ENCODE measurements at places on chromosomes 7 and 10. TPM values are rescaled to one million over a fixed set of nuclear protein-coding genes. Genes with fewer than 3 reads are reported as not detected.

The NEUROG3 gene
- not detected for total RNA-seq

The NEUROD6 gene
- not detected for total RNA-seq

The HOXA1 gene
- total RNA-seq, result 1.1 TPM

DNA sequence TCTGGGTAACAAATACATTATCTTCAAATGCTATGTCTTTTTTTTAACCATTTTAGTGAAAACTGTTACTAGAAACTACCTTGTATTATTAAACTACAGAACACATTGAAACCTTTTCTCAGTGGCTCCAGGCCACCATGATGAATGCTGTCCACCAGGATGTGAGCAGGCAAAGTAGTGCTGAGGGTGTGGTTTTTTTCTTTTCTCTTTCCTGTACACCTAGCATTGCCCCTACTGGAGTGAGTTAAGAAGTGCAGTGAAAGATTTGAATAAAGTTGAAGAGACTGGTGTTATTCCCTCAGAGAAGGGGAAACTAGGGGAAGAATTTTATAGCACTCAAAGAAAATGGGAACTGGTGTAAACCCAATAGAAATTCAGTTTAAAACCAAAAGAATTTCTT lies 120.0 kb upstream of the SAMD8 start:
- DNase-seq, result no peak

DNA sequence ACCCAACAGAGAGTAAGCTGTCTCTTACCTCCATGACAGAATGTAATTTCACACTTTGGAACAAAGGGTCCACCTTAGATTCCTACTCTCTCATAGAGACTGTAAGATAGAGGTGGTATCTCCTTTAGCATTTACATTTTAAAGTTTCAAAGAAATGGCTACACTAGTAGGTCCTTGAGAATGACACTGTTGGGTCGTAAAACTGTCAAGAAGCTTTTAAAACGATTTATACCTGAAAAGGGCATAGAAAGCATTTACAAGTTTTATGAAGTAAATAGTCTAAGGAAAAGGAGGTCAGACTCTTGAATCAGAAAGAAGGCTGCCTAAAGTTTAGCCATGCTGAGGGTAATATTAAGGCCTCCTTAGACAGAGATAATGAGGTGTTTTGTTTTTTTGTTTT lies 1212.4 kb upstream of the PHF14 start:
- no peak for DNase-seq

DNA sequence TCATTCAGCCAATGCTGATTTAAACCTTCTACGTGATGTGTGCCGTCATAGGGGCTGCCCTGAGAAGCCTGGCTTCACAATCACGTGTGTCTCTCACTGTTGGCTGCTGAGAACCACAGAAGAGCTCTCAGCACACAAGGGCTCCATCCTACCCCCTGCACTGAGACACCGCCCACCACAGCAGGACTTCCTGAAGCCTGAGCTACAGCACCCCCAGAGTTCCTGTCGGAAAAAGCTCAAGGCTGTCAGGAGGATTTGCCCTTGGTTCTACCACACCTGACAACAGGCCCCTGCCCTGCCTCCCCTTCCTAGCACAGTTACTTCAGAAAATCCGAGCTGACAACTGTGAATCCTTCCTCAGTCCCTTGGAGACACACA lies 191.9 kb downstream of the MAD1L1 start:
- peak; percentile 39 for DNase-seq

DNA sequence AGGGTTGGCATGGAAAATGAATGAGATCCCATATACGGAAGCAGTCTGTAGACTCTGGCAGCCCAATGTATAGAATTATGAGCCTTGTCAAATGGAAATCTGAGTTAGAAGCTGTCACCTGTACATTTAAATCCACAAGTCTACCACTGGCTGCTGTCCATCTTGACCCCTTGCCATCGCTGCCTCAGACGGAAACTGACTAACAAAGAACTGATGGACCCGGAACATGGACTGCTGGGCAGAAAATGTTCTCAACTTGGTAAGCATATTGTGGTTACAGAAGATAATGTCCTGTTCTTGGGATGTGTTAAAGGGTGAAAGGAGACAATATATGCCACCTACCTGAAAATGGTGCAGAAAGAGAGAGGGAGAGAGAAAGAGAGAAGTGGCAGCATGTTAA lies 37.5 kb downstream of the PARP12 start:
- DNase-seq, result no peak

DNA sequence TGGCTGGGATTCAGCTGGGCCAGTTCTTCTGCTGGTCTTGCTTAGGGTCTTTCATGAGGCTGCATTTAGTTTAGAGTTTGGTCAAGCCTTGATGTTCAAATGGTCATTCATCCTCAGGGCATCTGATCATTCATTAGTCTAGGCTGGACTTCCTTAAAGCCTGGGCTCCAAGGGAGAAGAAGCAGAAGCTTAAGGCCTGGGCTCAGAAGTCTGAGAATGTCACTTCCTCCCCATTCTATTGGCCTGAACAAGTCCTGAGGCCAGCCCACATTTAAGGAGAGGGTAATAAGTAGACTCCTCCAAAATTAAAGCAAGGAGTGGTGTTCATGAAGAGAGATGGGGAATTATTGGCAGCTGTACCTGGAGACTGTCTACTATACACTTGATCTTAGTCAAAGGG lies 193.2 kb upstream of the HABP2 start:
- DNase-seq, result no peak

- DNase-seq, result no peak
Observed at GRCh38 chr7:28761505-28761904, 196.6 kb downstream of the TRIL start.
